Fibroblast of villous mesenchyme (primary cell): ENCODE measurements at places on chromosomes 6 and 20.

GRCh38 chr6:15464211-15464725 is 198.6 kb downstream of the DTNBP1 start:
- DNase-seq = no peak

- no peak for DNase-seq
Measured at GRCh38 chr6:33854572-33855030, 50.8 kb upstream of the MLN start.

DNA sequence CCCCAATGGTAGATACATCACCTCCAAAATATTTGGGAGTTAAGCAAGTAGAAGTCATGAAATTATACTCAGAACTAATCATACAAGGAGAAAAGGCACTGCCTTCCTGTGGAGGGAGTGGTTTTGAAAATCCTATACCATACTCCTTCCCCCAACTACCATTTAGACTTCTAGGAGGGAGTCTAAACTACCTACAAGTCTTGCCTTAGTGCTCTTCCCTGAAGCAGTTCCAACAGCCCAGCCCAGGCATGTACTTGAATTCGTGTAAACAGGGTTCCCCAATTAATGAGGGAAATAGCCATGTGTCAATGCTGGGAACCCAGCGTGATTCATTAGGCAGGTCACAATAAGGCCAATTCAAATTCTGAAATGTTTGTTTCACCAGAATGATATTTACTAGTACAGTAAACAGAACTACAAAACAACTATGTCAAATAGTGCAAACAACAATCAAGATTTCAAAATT is 39.1 kb upstream of the SGK1 start:
- no peak for DNase-seq

GRCh38 chr6:136465766-136466303 is 84.4 kb downstream of the MAP7 start:
- peak; percentile 33 for DNase-seq

DNA sequence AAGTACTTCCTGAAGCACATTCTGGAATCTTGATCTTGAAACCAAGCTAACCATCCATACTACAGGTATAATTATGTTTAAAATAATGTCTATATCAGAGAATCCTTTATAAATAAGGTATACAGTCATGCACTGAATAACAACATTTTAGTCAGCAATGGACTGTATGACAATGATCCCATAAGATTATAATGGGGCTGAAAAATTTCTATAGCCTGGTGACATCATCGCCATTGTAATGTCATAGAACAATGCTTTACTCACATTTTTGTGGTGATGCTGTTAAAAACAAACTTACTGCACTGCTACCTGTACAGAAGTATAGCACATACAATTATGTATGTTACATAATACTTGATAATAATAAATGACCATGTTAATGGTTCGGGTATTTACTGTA is 31.8 kb downstream of the RNF146 start:
- DNase-seq = no peak

DNA sequence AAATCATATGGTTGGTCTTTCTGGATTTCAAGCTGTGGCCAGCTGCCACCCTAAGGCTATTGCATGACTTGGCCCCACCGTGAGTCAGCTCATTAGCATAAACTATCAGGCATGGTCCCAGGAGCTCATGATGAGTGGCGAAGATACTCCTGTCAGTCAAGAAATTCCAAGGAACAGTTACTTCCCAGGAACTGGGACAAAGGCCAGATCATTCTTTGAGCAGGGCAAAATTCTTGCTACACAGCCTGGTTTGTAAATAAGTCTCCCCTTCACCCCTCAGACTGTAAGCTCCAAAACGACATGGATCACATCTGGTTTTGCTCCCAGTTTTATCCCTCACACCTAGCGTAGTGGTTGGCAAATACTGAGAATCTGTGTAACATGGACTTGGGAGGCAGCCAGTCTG is 33.0 kb upstream of the KIAA1586 start:
- DNase-seq = peak; percentile 54

GRCh38 chr6:75601304-75602245 is at the start of gene SENP6:
TSS of gene SENP6 (plus strand) at chr6:75601880. CDS start at chr6:75602525, 645 bp downstream.
- peak; percentile 82 for DNase-seq

DNA sequence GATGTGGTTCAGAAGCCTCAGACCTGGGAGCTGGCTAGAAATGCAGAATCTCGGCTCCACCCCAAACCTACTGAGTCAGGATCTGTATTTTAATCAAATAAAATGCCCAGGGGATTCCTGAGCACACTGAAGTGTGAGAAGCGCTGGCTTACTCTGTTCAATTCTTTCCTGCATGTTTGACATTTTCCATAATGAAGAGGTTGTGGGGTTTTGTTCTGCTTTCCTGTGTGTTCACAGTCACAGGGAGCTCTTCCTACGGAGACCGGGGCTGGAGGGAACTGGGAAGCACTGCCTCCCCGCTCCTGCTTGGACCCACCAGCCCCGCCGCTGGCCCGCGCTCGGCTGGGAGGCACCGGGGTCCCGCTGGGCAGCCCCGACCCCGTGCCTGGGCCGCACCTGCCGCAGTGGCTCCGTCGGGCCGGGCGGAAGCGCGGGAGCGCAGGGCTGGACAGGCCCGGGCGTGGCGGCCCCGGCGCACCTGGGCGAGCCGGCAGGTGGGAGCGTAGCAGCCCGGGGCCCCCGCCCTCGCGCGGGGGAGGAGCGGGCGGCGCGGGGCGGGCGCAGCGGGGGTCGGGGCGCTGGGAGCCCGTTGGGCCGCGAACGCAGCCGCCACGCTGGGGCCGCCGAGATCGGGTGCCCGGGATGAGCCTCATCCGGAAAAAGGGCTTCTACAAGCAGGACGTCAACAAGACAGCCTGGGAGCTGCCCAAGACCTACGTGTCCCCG is at the start of gene MAPK13:
Gene MAPK13, plus strand, starts transcription at position 573 of the 726 bp plus-strand sequence. Its CDS starts 70 bp downstream, at position 643.
- peak; percentile 39 for DNase-seq

DNA sequence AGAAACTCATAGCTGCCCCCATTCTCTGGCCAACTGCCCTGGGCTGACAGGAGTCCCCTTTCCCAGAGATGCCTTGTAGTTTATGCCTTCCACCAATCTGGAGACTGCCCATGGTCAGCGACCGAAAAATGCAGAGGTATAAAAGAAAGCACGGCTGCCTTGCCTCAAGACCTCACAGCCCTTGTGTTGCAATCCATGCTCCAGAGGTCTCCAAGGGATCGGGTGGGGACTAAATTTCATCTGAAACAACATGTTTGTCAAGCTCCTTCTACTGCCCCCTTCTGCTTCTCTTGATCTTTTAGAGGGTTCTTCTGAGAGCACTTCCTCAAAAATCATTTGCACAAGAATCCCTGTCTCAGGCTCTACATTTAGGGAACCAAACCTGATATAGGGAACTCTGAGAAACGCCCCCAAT is 128.8 kb downstream of the PLCB1 start:
- DNase-seq = no peak

GRCh38 chr20:57397693-57398108 is 6.5 kb downstream of the RBM38 start:
- no peak for DNase-seq

DNA sequence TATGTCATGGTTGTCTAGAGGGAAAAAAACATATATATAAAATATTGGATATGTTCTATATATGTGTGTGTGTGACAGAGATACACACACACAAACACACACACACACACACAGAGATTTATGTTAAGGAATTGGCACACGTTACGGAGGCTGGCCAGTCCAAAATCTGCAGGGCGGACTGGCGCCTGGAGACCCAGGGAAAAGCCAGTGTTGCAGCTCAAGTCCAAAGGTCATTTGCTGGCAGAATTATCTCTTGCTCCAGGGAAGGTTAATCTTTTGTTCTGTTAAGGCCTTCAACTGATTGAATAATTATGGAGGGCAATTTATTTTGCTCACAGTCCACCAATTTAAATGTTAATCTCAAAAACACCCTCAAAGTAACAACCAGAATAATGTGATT is 37.5 kb upstream of the PDE7B start:
- DNase-seq = no peak

- DNase-seq = no peak
Measured at GRCh38 chr6:53686355-53686940, 20.9 kb upstream of the KLHL31 start.

DNA sequence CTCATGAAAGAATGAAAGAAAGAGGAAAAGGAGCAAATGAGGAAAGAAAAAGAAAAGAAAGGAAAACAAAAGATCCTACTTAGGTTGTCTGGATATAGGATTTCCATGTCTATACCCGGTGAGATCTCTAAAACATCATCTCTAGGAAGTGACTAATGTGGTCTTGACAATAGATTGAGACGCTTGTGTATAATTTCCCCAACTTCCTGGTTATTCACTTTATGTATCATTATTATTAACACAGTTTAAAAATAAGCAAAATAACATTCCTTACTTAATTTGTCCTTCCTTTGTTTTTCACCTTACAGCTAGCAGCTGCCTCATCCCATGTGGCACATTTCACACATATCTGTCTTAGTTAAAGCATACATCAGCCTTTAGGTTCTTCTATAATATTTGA is 27.0 kb downstream of the LAMA4 start:
- no peak for DNase-seq

GRCh38 chr6:138129190-138129589 is 22.0 kb upstream of the PERP start:
- DNase-seq = no peak

DNA sequence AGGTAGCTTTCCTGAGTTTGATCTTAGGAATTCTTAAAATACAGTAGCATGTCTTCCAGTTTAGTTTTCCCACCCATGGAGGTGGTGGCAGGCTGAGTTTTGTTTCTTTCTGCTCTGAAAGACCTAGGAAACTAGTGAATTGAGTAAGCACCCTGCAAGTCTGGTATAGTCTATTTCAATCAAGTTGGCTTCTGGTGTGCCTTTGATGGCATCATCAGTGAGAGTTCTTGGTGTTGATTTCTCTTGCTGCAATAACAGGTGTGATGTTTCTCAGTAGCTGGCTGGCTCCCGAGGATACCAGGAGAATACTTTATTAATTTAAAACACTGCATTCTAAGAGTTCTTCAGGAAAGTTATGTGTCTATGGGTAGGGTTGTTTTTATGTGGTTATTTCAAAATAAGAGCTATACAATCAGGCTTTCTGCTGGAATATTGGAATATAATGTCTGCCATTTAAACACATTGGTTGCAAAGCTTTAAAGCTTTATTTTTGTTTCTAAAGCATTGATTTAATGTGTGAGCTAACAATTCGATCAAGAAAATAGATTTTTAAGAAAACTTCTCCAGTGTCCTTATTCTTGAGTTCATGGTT is 19.0 kb downstream of the VAPB start:
- DNase-seq = peak; percentile 26

GRCh38 chr20:33086052-33086722 is 6.7 kb downstream of the BPIFB4 start:
- no peak for DNase-seq

- no peak for DNase-seq
Measured at GRCh38 chr6:29506446-29507067, 18.8 kb upstream of the MAS1L start.

DNA sequence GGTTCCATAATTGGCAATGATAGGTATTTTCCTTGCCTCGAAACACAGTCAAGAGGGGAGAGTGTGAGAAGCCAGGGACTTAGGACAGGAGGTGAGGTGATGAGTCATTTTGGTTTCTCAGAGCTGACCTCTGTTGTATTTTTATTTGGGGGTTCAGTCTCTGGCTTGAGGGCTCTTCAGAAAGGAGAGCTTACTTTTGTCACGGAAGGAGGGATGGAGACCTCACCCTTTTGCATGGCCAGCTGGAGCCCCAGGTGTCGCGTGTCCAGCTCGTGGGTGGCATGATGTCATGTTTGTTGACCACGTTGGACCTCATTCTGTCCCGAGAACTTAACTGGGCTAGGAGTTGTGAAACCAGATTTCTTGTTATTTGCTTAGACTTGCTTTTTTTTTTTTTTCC is 293.9 kb downstream of the QKI start:
- DNase-seq = no peak

DNA sequence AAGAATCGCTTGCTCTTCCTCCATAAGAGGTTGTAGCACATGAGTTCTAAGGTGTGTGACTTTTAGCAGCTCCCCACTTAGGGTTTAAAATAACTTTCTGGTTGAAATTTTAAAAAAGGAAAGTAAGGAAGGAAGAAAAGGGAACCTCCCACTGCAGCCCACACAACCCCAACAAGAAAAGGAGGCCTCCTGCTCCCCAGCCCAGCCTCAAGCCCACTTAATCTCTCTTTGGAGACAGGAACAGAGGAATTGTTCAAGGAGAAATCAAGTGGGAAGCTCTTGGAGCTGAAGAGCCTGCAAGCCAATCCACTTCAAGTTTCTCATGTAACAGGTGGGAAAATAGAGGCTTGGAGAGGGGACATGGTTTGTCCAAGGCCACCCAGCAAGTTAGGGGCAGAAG is 39.1 kb upstream of the PREX1 start:
- no peak for DNase-seq

DNA sequence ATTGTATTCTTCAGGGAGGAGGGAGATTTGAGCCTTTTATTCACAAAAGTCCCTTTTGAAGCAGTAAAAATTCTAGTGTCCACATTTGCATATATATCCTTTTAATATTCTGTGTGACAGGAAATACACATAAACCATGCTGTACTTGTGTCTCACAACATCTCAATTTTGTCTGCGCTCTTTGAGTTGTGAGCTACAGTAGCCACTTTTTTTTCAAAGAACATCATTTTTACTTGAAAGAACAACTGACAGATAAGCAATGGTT is 21.3 kb downstream of the LMBRD1 start:
- no peak for DNase-seq

- peak; percentile 61 for DNase-seq
Measured at GRCh38 chr20:17895641-17896171, 72.9 kb downstream of the SNX5 start.

DNA sequence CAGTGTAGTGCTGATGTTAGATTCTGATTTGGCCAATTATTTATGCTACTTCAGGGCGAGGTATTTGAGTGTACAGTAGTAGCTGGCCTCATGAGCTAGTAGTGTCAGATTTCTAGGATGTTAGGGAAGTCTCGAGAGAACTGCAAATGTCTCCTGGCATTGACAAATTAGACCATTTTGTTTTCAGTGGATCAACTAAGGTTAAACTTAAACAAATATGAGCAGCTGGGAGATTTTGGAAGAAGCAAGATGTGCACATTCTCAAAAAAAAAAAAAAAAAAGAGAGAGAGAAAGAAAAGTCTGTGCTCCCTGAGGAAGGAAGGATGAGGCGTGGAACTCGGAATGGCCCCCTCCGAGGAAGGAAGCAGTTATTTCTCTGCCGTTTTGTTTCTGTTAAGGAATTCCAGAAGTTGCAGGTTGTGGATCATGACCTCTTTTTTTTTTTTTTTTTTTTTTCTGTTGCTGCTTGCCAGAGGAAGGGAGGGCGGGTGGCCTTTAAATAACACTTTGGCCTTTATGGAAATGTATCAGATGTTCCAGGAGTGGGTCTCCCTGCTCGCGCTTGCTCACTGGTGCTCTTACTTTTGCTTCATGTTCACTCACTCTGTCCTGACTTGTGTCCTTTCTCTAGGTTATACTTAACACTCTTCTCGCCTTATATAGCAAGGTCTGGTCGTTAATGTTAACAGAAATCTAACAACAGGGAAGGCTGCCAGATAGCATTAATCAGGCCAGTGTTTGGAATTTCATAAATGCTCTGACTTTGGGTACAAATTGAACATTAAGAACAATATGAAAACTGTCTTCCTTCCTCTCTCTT is 124.4 kb downstream of the TCP11 start:
- DNase-seq = peak; percentile 74

GRCh38 chr6:107106165-107106564 is 9.2 kb downstream of the BEND3 start:
- DNase-seq = no peak

GRCh38 chr6:65557224-65557623 is 149.8 kb downstream of the EYS start:
- DNase-seq = no peak

GRCh38 chr20:35883336-35883777 is 70.9 kb downstream of the SCAND1 start:
- DNase-seq = no peak
